H9 (cell line): ENCODE measurements at places on chromosomes 12 and 14. TPM values are rescaled to one million over a fixed set of nuclear protein-coding genes. Genes with fewer than 3 reads are reported as not detected.
A peak's percentile ranks its signal among the peaks of the same experiment; 100 is the strongest.

GRCh38 chr12:27034607-27035293, 12.4 kb downstream of the MED21 start:
- no peak for DNase-seq
- H3K27me3 ChIP-seq = no peaks in the 10 kb centered on the region
- H3K4me3 ChIP-seq = no peak overlapping the region
- no peak overlapping the region for H3K27ac ChIP-seq
- peaks cover 57% of the 10 kb centered on the region for H3K36me3 ChIP-seq

- peak; percentile 51 for DNase-seq
- H3K27ac ChIP-seq = no peak overlapping the region
- peaks cover 2% of the 10 kb centered on the region; the same call in 1 of the 2 replicates for H3K27me3 ChIP-seq
- peaks cover 25% of the 10 kb centered on the region for H3K36me3 ChIP-seq
- peak overlapping the region; percentile 36 for H3K4me3 ChIP-seq
Measured at GRCh38 chr12:54369597-54370131, 5.4 kb upstream of the GPR84 start.

FSCB gene
- not detected in 2 replicates for total RNA-seq

DNA sequence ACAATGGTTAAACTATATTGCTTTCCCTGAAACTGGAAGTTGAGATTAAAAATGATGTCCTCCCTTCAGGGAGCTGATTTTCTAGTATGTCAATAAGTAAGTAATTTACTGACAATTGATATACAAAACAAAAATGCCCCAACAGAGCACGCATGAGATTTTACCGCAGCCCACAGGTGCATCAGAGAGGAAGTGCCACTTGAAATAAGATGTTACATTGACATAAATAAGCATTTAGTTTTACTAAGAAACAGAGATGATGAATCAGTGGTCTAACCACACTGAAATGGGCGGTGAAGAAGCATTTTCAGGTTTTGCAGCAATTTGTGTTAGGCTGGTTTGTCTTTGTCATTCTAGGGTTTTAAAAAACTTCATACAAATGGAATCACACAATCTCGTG, 8.8 kb upstream of the CLECL1 start:
- no peaks in the 10 kb centered on the region for H3K27me3 ChIP-seq
- no peak overlapping the region for H3K4me3 ChIP-seq
- no peaks in the 10 kb centered on the region for H3K4me1 ChIP-seq
- no peaks in the 10 kb centered on the region for H3K36me3 ChIP-seq
- no peak for DNase-seq

DNA sequence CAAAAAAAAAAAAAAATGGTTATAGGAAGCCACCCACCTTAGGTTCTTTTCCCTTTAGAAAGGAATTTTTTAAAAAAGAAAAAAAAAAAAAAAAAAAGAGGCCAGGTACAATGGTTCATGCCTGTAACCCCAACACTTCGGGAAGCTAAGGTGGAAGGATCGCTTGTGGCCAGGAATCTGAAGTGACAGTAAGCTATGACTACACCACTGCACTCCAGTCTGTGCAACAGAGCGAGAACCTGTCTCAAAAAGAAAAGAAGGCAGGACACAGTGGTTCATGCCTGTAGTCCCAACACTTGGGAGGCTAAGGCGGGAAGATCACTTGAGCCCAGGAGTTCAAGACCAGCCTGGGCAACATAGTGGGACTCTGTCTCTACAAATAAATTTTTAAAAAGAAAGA, 36.0 kb downstream of the SPTLC2 start:
- 0 out of 2 replicates have a peak, but pooled peaks cover 3% of the 10 kb centered on the region for H3K27me3 ChIP-seq
- H3K27ac ChIP-seq = no peak overlapping the region
- H3K4me3 ChIP-seq = no peak overlapping the region
- no peak for DNase-seq

GRCh38 chr12:12539028-12539810, 23.4 kb downstream of the DUSP16 start:
- no peak overlapping the region for H3K27ac ChIP-seq
- peaks cover 23% of the 10 kb centered on the region for H3K36me3 ChIP-seq
- H3K27me3 ChIP-seq = no peaks in the 10 kb centered on the region; the same call in 1 of the 2 replicates
- no peak for DNase-seq
- no peaks in the 10 kb centered on the region; the same call in 1 of the 2 replicates for H3K4me1 ChIP-seq
- H3K4me3 ChIP-seq = no peak overlapping the region

- DNase-seq = no peak
- H3K4me1 ChIP-seq = no peaks in the 10 kb centered on the region
- H3K36me3 ChIP-seq = no peaks in the 10 kb centered on the region
- no peak overlapping the region for H3K4me3 ChIP-seq
Measured at GRCh38 chr12:123954647-123955350, 17.8 kb downstream of the CCDC92 start.
